ENCODE measurements at places on chromosomes 11 and 22. TPM values are rescaled to one million over a fixed set of nuclear protein-coding genes. Genes with fewer than 3 reads are reported as not detected.

The OTOG gene
- not detected for total RNA-seq

The PANX3 gene
- total RNA-seq = not detected

The MRPL49 gene
- total RNA-seq = 67.2 TPM

The SLC37A2 gene
- 0.93 TPM for total RNA-seq

The TTC12 gene
- 3.9 TPM for total RNA-seq

The JAM3 gene
- total RNA-seq = not detected

The BID gene
- total RNA-seq = 60.3 TPM

The PHOX2A gene
- not detected for total RNA-seq

The CRYBB3 gene
- not detected for total RNA-seq

The SLC22A9 gene
- not detected for total RNA-seq

The MS4A12 gene
- not detected for total RNA-seq

The OR2AG1 gene
- total RNA-seq = not detected

The TMPRSS6 gene
- total RNA-seq = not detected

The C11orf91 gene
- total RNA-seq = not detected

The RASL10A gene
- 23.3 TPM for total RNA-seq

The TEX54 gene
- not detected for total RNA-seq

The UCP3 gene
- 1.8 TPM for total RNA-seq

The UPK3A gene
- not detected for total RNA-seq

The SULT4A1 gene
- total RNA-seq = not detected

The NCR3LG1 gene
- 23.0 TPM for total RNA-seq

The RCOR2 gene
- total RNA-seq = 3.2 TPM

The ASCL2 gene
- not detected for total RNA-seq

The OR51I1 gene
- not detected for total RNA-seq

The B3GAT1 gene
- total RNA-seq = not detected

All from OCI-LY7 (cell line).